Putamen (tissue), 1 donor: ENCODE measurements at places on chromosomes 1 and 21.

DNA sequence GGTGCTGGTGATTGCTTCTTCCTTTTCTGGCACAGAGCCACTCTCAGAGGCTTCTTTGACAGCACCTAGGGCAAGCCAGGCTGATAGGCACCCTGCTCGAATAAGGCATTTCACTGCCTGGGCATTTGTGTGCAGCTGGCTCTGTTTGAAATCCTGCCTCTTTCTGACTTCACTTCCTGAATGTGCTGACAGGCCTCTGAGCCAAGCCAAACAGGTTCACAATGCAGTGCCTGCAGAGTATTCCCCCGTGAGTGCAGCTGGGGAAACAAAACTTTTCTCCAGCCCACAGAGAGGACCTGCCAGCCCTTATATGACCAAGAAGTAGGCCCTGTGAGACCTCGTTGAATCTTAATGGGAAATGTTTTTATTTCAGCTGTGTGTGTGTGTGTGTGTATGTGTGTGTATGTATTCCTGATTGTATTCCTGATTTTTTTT, 10.4 kb downstream of the JUN start:
- no peak for DNase-seq

DNA sequence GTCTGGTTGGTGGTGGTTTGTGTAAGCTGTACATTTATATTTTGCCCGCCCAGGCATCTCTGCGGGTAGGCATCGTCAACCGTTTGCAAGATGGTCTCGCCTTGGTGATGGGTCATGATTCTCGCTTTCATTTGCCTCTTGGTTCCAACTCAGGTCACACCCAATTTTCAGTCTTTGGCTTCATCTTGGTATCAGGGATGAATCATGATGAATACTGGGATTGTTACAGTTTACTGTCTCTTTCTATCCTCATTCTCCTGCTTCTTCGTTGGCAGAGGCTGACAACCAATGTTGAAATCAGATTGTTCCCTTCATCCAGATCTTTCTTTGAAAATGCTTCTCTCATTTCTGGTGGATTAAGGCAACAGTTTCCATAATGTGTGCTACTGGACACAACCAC, 129.7 kb upstream of the KAZN start:
- DNase-seq, result no peak

- DNase-seq, result no peak
Measured at GRCh38 chr21:42125571-42126544, 54.7 kb downstream of the UMODL1 start.

DNA sequence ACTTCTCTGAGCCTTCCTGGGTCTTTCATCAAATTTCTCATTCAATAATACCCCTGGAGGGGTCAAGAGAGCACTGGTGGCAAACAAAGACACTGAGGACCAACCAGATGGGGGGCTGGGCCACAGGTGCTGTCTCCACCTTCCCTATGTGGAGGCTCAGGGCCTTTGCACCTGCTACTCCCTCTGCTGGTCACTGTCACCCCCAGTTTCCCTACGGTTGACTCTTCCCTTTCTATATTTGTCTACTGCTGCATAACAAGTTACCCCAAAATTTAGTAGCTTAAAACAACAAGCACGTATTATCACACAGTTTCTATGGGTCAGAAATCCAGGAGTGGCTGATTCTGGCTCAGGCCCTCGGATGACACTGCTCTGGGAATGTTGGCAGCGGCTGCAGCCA, 138.8 kb upstream of the RUNX3 start:
- DNase-seq, result no peak

DNA sequence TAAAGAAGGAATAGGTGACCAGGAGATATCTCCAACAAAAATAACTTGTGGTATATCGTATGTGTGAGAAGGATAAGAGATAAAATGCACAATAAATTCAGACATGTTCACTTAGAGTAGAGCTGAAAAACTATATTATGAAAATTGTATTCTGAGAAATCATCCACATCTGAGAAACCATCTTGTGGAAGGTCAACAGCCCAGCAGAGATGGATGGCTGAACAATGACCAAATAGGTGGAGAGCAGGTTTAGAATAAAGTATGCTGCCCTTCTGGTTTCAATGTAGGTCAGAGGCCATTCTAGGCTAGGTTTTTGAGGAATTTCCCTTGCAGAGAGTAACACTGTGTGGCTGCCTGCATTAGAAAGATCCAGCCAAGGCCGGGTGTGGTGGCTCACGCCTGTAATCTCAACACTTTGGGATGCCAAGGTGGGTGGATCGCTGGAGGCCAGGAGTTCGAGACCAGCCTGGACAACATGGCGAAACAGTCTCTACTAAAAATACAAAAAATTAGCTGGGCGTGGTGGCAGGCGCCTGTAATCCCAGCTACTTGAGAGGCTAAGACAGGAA, 8.8 kb upstream of the UAP1 start:
- no peak for DNase-seq

DNA sequence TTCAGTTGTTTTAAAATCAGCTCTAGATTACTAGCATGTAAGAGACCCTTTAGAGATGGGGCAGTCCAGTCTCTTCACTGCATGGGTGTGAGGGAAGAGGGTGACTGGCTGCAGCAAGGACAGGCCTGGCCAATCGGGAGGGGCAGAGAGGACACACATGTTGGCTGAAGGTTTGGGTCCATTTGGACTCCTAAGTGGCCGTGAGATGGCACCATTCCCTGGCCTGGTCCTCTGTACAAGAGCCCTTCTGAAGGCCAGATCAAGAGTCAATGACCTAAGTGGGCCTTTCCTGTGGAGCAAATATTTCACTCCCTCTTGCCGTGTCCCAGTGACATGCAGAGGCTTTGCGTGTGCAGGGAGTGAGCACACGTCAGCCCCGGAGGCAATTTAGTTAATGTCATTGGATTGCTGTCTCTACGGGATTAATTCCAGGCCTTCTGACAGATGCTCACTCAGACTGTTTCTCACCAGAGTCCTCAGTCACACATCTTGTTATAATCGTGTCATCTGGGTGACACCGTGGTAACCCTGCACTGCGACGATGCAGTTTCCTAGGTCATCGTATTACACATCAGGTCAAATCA, 613.0 kb downstream of the NPHP4 start:
- no peak for DNase-seq

- no peak for DNase-seq
Measured at GRCh38 chr1:230199554-230199953, 132.5 kb downstream of the GALNT2 start.

DNA sequence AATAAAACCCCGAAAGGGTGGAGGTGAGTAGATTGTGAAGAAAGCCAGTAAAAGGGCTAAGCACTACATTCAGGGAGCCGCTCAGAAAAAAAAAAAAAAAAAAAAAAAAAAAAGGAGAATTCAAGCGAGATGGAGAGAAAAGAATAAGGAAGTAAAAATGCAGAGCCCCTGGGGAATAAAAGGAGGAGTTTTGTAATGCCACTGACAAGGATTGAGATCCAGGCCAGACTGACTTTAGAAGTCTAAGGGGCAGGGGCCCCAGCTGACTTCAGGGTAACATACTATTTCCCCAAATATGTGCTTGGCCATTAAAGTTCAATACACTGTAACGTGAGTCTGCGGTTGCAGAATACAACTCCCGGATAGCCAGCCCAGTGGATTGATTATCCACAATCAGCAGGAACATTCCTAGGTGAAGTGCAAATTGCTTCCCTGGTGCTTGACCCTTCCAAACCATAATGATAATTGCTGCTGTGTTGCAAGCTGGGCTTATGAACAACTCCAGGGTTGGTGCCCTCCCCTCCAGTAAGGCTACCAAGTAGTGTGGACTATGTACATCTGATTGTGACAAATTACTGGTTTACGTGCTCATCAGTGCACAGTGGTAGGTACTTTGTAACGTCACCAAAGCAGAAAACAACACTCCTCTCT, 30.7 kb upstream of the RRP15 start:
- DNase-seq, result no peak

DNA sequence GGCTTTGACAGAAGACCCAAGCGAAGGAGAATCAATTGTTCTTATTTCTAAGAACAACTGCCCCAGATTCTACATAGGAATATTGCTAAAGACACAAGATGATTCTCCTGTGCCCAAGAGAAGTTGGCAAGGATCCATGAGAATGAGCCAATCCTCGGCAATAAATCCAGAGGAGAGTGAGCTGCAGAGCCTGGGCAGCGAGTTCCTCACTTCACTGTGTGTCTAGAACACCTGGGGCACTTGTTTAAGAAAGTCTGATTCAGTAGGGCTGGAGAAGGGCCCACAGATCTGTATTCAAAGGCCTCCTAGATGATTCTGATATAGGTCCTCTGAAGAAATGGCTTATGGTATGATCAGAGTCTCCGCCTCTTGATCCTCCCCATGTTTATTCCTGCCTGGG, 31.8 kb downstream of the GADD45A start:
- DNase-seq, result no peak

DNA sequence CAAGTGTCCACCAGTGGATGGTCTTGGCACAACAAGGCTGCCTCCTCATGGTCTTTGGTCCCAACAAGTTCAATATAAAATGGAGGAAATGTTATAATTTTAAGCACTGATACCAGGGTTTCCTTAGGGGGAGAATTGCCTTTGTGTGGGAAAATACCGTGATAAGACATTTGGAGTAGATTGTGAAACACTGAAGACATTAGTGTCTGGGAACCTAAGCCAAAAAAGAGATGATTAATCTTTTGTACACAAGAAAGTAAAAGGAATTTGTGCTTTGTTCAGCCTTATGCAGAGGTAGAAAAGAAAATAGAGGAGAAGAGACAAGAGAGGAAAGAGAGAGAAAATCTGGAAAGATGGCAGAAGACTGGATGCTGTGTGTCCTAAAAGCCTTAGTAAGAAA, 36.1 kb downstream of the ST6GALNAC3 start:
- no peak for DNase-seq

DNA sequence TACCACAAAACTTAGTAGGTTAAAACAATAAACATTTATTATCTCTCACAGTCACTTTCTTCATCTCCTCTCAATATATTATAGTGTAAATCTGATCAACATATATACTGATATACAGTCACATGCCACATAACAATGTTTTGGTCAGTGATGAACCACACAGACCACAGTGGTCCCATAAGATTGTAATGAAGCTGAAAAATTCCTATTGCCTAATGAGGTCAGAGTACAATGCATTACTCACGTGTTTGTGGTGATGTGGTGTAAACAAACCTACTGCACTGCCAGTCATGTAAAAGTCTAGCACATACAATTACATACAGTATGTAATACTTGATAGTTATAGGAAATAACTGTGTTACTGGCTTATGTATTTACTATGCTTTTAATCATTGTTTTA, 30.1 kb downstream of the OLFML3 start:
- no peak for DNase-seq

- DNase-seq, result no peak
Measured at GRCh38 chr1:31502926-31503511, 73.3 kb upstream of the TINAGL1 start.

DNA sequence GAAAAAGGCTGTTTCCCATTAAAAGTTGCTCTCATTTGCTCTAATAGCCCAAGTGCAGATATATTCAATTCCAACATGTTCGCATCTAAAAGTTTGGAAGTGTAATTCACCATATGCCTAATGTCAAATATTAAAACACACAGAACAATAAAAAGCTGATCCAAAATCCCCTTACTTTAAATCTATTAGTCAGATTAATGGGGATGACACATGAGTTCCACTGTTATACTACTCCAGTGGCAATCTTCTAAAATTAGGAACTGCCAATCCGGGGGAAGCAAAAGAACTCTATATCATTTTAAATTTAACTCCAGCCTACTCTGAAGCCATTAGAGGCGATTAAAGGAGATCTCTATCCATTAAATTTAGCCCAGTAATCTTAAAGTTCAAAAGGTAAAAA, 317.1 kb downstream of the NTNG1 start:
- no peak for DNase-seq

GRCh38 chr1:188715566-188715965, 1762.1 kb downstream of the BRINP3 start:
- DNase-seq, result no peak

- no peak for DNase-seq
Measured at GRCh38 chr1:7555391-7556185, 215.5 kb upstream of the VAMP3 start.

DNA sequence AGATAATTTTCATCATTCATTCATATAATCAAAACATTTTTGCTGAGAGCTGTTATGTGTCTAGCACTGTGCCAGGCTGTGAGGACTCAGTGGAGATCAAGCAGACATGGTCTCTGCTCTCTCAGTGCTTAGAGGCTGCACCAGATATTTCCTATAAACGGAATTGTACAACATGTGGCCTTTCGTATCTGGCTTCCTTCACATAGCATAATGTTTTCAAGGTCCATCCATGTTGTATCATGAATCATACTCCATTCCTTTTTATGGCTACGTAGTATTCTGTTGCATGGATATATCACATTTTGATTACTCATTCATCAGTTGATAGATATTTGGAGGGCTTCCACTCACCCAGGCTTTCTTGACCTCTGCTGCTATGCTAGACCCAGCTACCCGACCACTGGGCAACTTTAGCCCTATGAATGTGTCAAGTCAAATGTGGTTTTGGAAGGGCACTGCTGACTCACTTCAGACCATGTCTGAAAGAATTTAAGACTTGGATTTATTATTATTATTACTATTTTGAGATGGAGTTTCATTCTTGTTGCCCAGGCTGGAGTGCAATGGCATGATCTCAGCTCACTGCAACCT, 18.5 kb downstream of the NCF2 start:
- no peak for DNase-seq

DNA sequence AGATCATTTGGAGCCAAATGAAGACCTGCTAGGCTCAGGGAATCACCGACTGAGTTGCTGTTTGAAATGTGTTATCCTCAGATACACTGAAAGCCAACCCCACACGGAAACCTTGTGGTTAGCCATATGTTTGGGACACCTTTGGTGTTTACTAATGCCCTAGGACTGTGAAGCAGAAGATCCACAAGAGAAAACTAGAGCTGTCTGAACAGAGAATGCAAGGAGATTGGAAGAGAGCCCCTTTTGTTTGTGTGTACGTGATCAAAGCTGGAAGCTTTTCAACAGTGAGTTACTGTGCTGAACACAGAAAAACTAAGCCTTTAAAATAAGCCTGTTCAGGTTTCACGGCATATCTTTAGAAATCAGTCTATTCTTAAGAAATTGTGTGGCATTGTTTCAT, 908.2 kb upstream of the ADGRL2 start:
- DNase-seq, result no peak

DNA sequence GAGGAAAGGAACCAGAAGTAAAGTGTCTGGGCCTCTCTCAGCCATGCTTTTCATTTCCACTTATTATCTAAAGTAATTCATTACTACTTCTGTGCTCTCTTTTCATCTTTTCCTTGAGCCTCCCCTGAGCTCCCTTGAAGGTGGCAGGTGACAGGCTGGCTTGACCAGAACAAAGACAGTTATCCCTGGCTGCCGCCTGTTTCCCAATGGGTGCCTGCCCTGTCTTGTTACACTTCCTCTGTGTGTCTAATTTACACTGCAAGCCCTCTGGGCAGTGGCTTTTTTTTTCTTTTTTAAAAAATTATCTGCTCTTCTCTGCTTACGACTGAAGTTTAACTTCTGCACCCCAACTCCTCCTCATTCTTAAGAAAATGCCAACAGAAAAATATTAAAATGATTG, 113.4 kb downstream of the NGF start:
- DNase-seq, result no peak

DNA sequence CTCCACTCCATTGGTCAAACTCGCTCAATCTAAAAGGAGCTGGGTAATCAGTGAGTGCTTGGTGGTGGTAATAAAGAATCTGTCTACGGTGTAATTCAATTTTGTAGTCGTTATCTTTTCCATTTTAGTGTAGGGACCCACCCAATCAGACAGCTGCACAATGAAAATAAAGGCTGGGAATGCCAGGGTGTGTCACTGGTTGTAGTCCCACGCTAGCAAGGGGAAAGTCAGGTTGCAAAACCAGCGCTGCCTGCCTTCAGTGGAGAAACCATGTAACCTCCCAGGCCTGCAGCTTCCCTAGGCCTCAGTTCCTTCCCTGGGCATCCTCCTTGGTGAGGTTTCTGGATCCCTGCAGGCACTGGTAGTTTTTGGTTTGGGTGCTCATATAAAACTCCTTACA, 49.4 kb upstream of the PPP2R5A start:
- no peak for DNase-seq

- DNase-seq, result no peak
Measured at GRCh38 chr21:36478207-36478701, 1.7 kb downstream of the CLDN14 start.
